ENCODE measurements at places on chromosomes 3 and 15. TPM values are rescaled to one million over a fixed set of nuclear protein-coding genes. Genes with fewer than 3 reads are reported as not detected.

KLHL40 gene
- not detected for total RNA-seq

CHRM5 gene
- total RNA-seq = 0.05 TPM

CP gene
- total RNA-seq = 85.8 TPM

IL17RD gene
- total RNA-seq = 2.8 TPM

DNA sequence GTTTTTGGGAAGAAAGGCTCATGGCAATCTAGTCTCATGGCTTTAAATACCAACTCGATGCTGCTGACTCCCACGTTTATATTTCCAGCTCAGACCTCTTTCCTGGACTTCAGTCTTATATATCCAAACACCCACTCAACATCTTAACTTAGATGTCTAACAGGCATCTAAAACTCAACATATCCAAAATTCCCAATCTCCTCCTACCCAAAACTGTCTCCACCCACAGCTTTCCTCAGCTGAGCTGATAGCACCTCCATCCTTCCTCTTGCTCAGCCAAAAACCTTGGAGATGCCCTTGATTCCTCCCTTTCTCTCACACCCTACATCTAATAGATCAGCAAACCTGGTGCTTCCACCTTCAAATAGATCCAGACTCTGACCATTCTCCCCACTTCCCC lies 202.5 kb downstream of the TLE3 start:
- DNase-seq = no peak

GRCh38 chr3:169146179-169146665 lies 517.3 kb downstream of the MECOM start:
- DNase-seq = no peak

DNA sequence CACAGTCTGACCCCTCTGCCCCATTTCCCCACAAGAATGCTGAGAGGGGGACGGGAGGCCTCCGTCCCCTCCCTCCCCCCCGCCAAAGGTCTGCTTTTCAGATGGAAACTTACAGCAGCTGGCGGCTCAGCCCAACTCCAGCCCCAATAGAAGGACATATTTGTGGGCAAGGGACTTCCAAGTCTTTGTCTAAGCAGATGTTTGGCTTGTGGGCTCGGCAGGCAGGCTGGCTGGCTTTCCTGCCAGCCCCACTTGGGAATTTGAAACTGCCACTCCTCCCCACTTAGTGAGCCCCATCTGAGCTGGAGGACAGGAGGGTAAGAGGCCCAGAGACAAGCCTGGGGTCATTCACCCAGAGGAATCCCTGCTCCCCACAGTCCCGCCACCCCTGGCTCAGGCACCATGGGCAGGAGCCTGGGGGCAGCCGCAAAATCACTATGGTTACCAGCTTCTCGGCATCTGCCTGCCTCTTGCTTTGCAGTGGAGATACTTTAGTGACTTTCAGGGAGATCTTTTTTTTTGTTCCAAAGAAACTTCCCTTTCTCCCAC lies 53.6 kb downstream of the LMCD1 start:
- peak; percentile 17 for DNase-seq

GRCh38 chr3:174051191-174051590 lies 653.6 kb downstream of the NLGN1 start:
- DNase-seq = no peak

DNA sequence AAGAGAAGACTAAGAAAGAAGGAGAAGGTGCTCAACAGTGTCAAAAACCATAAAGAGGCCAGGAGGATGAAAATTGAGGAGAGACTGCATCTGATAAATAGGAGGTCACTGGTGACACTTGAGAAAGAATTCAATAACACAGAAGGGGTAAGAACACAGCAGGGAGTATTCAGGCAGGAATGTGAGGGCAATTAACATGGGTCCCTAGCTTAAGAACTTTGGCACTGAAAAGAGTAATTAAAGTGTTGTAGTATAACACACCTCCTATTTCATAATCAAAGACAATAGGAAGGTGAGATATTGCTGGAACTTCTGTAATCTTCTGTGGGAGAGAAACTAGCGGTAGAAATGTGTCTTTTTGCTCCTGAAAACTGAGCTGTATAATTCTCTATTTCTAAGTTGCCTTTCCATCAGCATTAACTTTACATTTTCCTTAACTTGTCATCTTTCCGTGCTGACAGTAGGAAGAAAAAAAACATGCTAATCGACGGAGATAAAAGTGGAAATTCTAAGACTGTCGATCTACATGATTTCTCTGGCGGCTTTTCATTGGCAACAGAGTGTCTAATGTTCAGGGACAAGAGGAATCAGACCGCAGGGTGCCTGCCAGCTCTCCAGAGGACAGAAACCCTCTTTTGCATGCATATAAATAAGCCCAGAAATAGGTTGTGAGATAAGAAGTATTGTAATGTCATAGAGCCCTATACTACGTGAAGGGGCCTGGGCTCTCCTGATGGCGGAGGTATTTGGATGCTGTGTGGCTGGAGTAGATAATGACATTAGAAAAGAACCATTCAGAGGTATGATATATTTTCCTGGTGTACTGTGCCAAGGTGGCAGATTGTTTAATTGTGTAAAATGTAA lies 147.9 kb upstream of the GAP43 start:
- DNase-seq = no peak

- DNase-seq = peak; percentile 13
Measured at GRCh38 chr3:196111939-196112386, 30.1 kb upstream of the TFRC start.

DNA sequence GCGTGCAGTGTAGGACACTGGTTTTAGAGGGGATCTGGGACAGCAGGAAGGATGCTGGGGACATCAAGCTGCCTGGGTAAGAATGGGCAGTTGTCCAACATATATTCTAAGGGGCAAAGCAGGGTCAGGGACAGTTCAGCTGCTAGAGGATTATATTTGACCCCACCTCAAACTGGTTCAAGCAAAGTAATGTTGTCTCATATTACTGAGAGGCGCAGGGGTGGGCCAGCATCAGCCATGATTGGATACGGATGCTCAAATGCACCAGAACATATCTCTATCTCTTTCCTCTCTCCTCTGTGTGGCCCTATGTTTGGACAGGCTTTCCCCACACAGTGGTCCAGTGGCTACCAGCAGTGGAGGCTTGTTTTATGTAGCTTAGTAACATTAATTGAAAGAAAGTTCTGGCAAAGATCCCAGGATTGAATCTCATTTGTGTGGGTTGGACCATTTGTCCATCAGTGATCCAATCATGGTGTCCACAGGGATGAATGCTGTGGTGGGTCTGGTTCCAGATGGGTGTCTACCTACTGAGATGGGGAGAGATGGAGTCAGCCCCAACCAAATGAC lies 49.8 kb upstream of the RGMA start:
- no peak for DNase-seq

GRCh38 chr3:14305324-14305723 lies 97.1 kb upstream of the SLC6A6 start:
- no peak for DNase-seq

DNA sequence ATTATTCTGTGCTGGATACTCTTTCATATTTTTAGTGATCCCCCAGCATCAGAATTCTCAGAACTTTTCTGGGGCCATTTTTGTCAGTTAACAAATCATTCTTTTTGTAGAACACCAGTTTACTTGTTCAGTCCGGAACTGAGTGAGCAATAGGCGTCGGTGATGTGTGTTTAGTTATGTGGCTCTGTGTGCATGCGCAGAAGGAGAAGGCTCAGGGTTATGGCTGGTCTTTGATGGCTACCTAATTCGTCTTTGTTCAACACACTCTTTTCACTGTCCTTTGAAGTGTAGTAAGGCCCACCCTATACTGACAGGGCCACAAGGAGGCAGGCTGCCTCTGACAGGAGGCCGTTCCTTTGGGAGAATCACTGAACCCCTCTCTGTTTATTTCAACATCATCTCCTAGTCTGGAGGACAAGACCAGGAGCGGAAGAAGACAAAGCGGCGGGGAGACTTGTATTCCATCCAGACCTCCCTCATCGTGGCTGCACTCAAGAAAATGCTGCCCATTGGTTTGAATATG lies 158.2 kb upstream of the CHRM5 start:
- DNase-seq = no peak

- DNase-seq = no peak
Measured at GRCh38 chr15:80514071-80514780, 110.0 kb downstream of the ARNT2 start.

All from renal cortical epithelial cell (primary cell).